Naive B cell (primary cell): ENCODE measurements at places on chromosomes 1 and 21.
A peak's percentile ranks its signal among the peaks of the same experiment; 100 is the strongest.

DNA sequence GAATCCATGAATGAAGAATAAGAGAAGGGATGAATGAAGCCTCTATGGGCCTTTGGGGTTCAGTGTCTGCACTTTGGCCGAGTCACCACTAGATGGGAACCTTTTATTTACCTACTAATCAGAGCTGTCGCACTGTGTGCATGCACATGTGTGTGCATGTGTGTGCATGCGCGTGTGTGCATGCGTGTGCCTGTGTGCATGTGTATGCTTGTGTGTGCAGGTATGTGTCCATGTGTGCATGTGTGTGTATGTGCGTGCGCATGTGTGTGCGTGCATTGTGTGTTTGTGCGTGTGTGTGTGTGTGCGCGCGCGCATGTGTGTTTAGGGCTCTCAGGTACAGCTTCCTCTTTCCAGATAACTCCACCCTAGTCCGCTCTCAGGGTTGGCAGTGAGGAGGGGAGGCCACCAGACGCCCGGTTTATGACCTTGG is 20.4 kb upstream of the UBXN10 start:
- no peak for DNase-seq

DNA sequence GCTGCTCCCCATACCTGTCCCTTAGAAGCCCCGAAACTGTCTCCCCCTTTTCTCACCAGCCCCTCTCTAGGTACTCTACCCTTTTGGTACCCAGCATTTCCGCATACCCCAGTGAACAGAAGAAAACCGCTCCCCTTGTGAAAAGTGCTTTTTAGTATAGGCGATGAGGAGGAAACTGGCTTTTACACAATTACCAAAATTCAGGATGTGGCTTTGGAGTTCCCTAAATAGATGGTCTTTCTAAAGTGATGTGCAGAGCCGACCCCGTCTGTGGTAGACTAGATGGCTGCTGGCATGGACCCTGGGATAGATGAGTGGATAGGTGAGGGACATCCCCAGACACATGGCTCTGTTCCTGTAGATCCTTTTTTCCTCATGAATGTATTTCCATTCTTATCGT is 2.6 kb upstream of the PER3 start:
- no peak for DNase-seq

- peak; percentile 59 for DNase-seq
Measured at GRCh38 chr1:44594871-44595735, 79.2 kb downstream of the TMEM53 start.

GRCh38 chr1:160581961-160582360 is 2.7 kb upstream of the CD84 start:
- DNase-seq = no peak

GRCh38 chr1:230309646-230310177 is 116.4 kb downstream of the PGBD5 start:
- DNase-seq = no peak

DNA sequence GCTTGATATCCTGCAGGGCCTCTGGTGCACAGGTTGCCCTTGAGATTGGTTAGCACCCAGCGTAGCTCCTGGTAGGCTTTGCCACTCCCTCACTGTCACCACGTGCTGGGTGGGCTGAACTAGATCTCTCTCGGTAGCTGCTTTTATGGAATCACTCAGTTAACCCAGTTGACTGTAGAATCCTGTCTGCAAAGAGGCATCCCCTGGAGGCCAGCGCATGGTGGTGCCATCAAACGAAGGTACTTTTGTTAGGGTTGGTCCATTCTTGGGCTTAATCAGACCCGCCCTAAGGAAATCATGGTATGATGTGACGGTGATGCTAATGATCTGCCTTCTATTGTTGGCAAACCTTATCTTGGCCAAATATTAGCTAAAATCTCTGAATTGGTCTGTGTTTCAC is 153.4 kb downstream of the GALNT2 start:
- DNase-seq = no peak

- DNase-seq = no peak
Measured at GRCh38 chr1:245605480-245606156, 450.8 kb downstream of the KIF26B start.

- no peak for DNase-seq
Measured at GRCh38 chr1:164757625-164758024, 198.6 kb downstream of the PBX1 start.

GRCh38 chr1:207918011-207918410 is 7.1 kb upstream of the CD34 start:
- no peak for DNase-seq

DNA sequence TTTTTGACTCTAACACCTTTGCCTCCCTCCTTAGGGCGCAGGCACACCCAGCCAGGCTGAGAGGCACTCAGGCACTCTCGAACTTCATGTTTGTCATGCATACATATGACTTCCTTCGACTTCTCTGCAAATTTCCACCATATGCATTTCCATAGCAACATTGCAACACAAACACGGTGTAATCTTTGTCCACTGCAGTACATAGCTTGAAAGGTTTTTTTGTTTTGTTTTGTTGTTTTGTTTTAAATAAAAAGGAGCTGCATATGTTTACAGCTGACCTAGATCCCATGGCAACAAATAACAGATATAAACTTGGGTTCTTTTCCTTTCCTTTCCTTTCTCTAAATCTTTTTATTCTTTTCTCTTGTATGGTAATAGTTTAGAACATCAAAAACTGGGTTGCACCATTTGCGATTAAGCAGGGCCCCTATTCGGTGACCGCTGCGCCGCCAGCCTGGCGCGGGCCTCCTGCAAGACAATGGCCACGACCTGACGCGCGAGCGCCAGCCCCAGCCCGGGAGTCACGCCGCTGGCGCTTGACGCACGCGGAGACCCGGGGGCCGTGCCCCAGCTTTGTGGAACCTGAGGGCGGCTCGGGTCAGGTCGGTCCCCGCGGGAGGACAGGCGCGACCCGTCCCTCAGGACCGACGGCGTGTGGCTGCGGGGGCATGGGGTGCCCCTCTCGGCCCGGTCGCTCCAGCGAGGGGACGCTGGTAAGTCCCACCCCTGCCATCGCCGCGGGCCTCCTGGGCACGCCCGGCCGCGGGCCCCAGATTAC is 35.2 kb downstream of the CCN1 start:
- no peak for DNase-seq

- DNase-seq = no peak
Measured at GRCh38 chr1:27275696-27276095, 41.3 kb downstream of the WDTC1 start.

DNA sequence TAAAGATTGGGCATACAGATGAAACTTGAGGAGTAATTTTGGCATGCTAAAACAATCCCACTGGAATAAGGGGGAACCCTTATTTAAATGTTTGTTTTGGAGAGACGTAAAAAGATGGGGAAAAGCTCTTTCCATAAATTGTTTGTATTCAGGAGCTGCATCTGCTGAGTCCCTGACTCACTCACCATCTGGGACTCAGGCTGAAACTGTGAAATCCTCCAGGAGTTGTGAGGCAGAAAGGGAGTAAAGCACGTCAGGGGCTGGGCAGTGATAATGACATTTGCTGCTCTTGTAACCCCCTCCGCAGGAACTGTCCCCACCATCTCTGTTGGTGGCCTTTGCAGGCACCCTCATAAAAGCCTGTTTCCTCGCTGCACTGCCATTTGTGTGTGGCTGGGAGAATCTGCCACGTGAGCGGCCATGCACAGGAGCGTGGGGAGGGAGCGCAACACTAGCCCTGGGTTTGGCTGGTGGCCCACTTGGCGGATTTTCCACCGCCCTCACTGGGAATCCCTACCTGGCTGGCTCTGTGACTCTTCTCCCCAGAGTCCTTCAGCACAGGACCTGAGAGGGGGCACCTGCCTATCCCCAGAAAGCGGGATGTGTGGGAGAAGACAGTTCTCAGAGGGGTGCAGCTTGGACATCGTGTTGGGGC is 45.3 kb downstream of the ZSCAN20 start:
- DNase-seq = no peak

- DNase-seq = peak; percentile 46
Measured at GRCh38 chr1:36320291-36320761, 3.1 kb downstream of the EVA1B start.

DNA sequence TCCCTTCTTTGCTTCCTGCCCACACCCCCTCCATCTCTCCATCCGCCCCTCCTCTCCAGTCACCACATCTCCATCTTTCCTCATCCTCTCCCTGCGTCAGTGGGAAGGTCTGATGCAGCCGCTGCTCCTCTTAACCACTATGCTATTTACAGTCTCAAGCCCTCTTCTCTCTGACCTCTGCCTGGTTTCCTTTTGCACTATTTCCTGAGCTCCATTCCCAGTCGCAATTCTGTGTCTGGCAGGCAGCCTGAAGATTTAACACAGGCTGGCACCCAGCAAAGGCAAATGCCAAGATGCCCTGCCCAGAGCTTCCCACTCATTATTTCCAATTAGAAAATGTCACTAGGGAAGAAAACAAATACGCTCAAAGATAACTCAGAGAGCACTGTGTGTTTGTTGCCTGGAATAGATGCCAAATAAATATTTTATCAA is 89.6 kb upstream of the LPGAT1 start:
- DNase-seq = no peak

DNA sequence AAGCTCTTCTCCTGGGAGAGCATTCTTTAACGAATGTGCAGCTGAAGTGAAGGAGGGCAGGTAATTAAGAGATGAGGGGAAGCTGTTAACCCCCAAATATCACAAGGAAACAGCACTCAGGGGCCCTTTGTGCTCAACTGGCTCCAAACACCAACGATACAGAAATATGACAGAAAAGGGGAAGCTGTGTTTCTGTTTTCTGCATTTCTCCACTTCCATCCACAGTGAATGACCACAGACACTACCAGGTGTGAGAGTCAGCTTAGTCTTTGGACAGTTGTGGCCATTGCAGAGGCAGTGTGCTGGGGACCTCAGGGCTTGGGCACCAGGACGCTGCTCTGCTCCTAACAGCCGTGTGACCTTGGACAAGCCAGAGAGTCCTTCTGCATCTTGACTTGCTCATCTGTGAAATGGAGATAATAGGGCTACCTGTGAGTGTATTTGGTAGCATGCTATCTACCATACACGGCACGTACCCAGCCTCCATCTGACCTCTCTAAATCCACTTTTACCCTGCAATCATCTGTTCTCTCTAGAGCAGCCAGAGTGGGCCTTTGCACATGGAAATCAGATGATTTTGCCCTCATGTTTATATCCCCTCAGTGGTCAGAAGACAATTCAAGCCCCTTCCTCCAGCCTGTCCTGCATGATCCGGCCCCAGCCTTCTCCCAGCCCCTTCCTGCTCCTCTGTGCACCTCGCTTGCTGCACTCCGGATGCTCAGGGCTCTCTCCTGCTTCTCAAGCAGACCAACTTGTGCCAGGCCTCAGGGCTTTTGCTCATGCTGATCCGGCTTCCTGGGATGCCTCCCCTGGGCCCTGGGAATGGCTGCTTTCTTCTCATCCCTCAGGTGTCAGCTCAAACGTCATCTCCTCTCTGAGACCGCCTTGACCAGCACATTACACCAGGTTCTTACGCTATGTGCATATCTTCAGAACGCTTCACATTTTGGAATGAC is 4.7 kb upstream of the TINAGL1 start:
- DNase-seq = no peak

DNA sequence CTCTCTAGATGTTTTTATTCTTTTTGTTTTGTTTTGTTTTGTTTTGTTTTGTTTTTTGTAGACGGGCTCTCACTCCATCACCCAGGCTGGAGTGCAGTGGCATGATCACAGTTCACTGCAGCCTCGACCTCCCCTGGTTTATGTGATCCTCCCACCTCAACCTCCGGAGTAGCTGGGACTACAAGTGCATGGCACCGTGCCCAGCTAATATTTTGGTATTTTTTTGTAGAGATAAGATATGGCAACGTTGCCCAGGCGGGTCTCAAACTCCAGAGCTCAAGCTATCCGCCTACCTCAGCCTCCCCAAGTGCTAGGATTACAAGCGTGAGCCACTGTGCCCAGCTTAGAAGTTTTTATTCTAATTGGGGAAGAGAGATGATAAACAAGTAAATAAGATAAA is 13.3 kb upstream of the TP53BP2 start:
- no peak for DNase-seq

- peak; percentile 39 for DNase-seq
Measured at GRCh38 chr21:43719748-43720538, 1.0 kb downstream of the PDXK start.

DNA sequence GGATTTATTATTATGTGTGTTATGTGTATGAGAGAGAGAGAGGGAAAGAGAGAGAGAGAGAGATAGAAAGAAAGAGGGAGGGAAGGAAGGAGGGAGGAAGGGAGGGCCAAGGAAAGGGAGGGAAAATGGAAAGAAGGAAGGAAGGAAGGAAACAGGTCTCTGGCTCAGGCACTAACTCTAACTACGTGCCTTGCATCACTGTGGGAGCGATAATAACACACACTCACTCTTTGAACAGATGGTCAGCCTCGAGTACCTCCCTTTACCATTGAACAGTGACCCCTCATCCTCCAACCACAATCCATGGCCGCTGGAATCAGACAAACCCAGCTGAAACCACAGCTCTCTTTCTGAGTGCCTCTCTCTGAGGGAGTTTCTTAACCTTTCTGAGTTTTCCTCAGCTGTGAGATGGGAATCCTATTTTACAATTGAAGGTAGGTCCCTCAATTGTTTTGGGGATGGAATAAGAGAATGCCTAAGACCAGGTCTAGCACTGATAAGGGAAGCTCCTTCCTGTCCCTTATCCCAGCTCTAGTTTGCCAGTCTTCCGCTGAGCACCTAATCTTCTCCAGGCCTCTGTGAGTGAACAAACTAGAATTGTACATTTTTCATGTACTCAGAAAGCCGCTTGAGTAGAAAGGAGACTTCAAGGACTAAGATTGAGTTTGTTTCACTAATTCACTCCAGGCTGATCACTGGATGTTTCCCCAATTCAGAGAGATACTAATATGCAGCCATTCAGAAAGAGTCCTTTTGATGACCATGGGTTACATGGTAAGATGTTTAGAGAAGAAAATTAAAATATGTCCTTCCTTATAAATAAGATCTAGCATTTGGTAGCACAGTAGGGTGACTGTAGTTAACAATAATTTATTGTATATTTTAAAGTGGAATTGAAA is 62.8 kb downstream of the IRF2BP2 start:
- no peak for DNase-seq

DNA sequence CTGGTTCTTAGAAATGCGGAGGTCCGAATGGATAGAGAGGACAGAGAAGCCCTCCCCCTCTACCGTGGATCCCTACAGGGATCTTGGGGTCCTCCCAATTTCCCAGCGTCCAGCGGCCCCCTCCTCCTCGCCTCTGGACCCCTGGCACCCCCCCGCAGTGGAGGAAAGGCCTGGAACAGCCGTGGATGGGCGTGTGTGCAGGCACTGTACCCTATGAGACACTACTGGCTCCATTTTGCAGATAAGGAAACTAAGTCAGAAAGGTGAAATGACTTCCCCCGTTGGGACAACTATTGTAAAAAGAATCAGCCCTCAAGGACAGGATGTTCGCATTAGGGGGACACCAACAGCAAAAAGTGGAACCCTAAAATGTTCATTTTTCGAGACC is 931 bp upstream of the CLSTN1 start:
- no peak for DNase-seq

GRCh38 chr1:79262745-79263258 is 256.3 kb upstream of the ADGRL4 start:
- DNase-seq = no peak

DNA sequence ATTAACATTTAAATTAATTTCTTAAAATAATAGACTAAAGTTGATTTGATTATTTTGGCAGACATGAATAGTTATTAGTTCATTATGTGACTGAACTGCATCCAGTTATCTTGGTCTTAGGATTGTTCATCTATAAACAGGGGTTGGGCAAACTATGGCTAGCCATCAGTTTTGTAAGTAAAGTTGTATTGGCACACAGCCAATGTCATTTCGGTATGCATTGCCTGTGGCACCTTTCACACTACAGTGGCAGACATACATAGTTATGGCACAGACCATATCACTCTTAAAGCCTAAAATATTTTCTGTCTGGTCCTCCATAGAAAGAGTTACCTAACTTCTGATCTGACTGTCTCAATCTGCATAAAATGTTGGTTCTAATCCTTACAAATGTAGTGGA is 27.2 kb downstream of the ADGRL2 start:
- DNase-seq = no peak

- no peak for DNase-seq
Measured at GRCh38 chr1:60874718-60875117, 207.6 kb upstream of the NFIA start.
